ENCODE measurements at places on chromosomes 3 and 15.

DNA sequence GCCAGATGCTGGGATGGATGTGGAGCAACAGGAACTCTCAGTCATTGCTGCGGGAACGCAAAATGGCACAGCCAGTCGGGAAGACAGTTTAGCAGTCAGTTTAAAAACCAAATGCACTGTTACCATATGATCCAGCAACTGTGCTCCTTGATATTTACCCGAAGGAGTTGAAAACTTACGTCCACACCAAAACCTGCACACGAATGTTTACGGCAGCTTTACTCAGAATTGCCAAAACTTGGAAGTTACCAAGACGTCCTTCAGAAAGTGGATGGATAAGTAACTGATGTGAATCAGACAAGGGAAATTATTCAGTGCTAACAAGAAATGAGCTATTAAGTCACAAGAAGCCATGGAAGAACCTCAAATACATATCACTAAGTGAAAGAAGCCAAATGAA is 36.1 kb upstream of the SLC41A3 start:
- no peak overlapping the region for H3K4me3 ChIP-seq
- DNase-seq: no peak
- no peaks in the 10 kb centered on the region for H3K27me3 ChIP-seq
- peaks cover 12% of the 10 kb centered on the region for H3K36me3 ChIP-seq

DNA sequence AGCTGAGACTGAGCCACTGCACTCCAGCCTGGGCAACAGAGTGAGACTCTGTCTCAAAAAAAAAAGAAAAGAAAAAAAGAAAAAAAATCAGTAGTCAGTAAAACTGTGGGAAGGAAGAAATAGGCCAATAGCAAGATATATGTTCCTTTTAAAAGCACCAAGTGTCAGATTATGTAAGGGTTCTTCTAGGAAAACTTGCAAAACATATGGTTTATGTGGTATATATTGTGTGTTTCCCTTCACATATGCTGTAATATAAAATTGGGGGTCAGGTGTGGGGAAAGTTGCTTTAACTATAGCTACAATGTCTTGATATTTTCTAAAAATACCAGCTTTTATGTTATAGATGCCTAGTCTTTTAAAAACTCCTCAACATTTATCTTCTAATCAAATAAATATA is 64.6 kb downstream of the ESYT3 start:
- no peak for DNase-seq
- H3K36me3 ChIP-seq: peaks cover 33% of the 10 kb centered on the region
- H3K27me3 ChIP-seq: no peaks in the 10 kb centered on the region
- no peak overlapping the region for H3K27ac ChIP-seq
- no peaks in the 10 kb centered on the region for H3K4me1 ChIP-seq

GRCh38 chr3:3468596-3468995 is 289.1 kb upstream of the CRBN start:
- no peaks in the 10 kb centered on the region for H3K27me3 ChIP-seq
- no peak overlapping the region for H3K27ac ChIP-seq
- H3K4me3 ChIP-seq: no peak overlapping the region
- no peaks in the 10 kb centered on the region for H3K36me3 ChIP-seq

GRCh38 chr3:51943451-51944391 is 1.6 kb downstream of the PARP3 start:
- H3K27me3 ChIP-seq: no peaks in the 10 kb centered on the region
- no peaks in the 10 kb centered on the region for H3K36me3 ChIP-seq
- H3K4me1 ChIP-seq: no peaks in the 10 kb centered on the region
- H3K4me3 ChIP-seq: no peak overlapping the region
- peak overlapping the region; percentile 88 for H3K27ac ChIP-seq

DNA sequence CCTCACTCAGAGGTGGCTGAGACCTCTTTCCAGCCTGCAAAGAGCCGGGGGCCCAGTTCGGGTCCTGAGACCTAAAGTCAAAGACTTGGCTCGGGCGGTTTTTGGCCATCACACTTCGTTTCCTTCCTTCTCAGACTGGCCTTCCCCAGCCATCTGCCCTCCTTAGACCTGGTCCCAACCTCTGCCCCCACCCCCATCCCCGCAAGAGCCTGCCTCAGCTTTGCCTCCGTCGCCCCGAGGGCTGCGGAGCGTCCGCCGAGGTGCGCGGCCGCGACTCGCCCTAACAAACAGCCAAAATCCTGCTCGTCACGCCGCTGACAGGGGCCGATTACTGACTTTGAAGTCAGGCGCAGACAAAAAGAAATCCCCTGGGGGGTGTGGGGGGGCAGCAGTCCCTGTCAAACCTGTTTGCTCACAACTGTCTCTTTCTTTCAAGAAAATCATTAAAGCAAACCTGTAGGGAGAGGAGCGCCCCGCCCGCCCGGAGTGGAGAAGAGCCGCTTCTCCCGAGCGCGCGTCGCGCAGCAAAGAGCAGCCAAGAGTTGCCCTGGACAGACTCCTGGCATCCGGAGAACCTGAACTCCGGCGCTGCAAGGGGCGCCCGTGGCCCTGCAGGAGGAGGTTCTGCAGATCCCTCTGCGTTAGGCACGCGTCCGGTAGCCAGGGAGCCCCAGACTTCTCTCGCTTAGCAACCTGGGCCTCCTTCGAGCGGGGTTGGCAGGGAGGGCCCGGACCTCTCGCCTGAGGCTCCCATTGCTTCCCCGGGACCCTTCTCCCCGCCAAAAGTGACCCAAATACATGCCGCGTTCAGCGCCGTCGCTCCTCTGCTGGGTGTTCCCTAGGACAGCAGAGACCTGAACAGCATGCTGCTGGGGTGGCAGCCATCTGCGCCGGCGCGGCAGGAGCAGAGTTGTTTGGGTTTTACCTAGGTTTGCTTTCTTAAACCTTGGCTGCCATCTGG is 4.5 kb downstream of the SOX14 start:
- no peaks in the 10 kb centered on the region for H3K36me3 ChIP-seq
- no peaks in the 10 kb centered on the region for H3K27me3 ChIP-seq
- H3K4me3 ChIP-seq: peak overlapping the region; percentile 46
- peaks cover 59% of the 10 kb centered on the region for H3K4me1 ChIP-seq
- DNase-seq: no peak

DNA sequence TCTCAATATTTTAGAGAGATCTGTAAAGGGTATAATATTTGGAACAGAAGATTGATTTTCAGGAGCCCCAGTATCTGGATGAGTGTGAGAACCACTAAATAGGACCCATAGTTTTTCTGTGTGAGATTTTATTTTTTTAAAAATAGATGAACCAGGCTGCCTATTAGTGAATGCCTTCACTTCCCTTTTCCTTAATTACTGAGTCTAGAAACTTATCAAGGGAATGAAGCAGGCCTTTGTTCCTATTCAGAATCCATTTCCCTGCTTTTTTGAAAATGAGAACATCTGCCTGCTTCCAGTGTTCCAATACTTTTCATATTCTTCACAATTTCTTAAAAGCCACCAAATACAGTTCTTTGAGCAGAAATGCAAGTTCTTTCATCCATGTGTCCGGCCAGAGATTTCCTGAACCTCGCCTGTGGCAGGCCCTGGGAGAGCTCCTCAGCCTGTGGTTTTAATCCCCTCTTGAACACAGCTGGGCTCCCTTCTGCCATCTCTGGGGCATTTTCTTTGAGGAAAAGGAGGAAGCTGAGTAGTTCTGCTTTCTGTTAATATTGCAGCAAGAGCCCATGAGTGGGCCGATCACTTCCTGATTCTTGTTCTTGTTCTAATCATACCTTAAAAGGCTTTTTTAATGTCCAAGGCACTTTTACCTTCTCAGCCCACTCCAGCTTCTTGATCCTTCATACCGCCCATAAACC is 4.7 kb downstream of the EHD4 start:
- H3K4me3 ChIP-seq: no peak overlapping the region
- DNase-seq: peak; percentile 67
- H3K27ac ChIP-seq: peak overlapping the region; percentile 97
- H3K36me3 ChIP-seq: no peaks in the 10 kb centered on the region
- H3K4me1 ChIP-seq: no peaks in the 10 kb centered on the region

- no peaks in the 10 kb centered on the region for H3K36me3 ChIP-seq
- DNase-seq: no peak
- no peak overlapping the region for H3K4me3 ChIP-seq
- peaks cover 9% of the 10 kb centered on the region for H3K4me1 ChIP-seq
Observed at GRCh38 chr15:61200626-61201025, 28.5 kb downstream of the RORA start.

DNA sequence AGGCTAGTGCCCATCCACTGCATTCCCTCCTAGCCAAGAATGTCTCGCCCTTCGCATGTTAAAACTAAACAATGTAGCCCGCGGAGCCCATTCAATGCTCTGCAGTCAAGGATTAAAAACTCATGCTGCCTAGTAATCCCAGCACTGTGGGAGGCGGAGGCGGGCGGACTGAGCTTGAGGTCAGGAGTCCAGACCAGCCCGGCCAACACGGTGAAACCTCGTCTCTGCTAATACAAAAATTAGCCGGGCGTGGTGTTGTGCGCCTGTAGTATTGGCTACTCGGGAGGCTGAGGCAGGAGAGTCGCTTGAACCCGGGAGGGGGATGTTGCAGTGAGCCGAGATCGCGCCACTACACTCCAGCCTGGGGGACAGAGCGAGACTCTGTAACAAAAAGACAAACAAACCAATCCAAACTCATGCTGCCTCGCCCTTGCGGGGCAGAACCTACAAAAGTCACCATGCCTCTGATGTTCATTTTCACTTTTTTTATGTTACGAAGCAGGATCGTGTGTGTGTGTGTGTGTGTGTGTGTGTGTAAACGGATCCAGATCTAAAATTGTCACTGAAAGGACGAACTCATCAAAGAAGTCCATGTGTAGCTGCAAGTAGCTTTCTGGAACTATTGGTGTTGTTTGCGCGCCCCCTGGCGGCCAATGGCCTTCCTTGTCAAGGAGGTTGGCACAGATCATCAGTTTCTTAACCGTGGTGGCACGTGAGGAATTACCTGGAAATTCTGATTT is 54.8 kb upstream of the SPESP1 start:
- peak; percentile 93 for DNase-seq
- H3K27me3 ChIP-seq: peaks cover 16% of the 10 kb centered on the region
- no peaks in the 10 kb centered on the region for H3K4me1 ChIP-seq
- no peak overlapping the region for H3K27ac ChIP-seq
- H3K36me3 ChIP-seq: no peaks in the 10 kb centered on the region
- H3K4me3 ChIP-seq: peak overlapping the region; percentile 49

DNA sequence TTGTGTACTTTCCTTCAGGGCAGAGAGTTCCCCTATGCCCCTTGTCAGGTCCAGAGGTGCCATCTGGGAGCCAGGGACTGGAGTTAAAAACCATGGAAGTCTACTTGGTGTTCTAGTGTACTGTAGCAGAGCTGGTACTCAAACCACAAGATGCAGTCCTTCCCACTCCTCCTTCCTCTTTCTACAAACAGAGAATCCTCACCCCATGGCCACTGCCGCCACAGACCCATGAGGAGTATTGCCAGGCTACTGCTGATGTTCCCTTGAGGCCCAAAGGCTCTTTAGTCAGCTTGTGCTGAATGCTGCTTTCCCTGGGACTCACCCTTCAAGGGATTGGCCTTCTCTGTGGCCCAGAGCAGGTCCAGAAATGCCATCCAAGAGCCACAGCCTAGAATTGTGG is 229.2 kb upstream of the ZPLD1 start:
- H3K4me1 ChIP-seq: peaks cover 16% of the 10 kb centered on the region
- H3K36me3 ChIP-seq: no peaks in the 10 kb centered on the region
- DNase-seq: no peak
- H3K27ac ChIP-seq: peak overlapping the region; percentile 78

DNA sequence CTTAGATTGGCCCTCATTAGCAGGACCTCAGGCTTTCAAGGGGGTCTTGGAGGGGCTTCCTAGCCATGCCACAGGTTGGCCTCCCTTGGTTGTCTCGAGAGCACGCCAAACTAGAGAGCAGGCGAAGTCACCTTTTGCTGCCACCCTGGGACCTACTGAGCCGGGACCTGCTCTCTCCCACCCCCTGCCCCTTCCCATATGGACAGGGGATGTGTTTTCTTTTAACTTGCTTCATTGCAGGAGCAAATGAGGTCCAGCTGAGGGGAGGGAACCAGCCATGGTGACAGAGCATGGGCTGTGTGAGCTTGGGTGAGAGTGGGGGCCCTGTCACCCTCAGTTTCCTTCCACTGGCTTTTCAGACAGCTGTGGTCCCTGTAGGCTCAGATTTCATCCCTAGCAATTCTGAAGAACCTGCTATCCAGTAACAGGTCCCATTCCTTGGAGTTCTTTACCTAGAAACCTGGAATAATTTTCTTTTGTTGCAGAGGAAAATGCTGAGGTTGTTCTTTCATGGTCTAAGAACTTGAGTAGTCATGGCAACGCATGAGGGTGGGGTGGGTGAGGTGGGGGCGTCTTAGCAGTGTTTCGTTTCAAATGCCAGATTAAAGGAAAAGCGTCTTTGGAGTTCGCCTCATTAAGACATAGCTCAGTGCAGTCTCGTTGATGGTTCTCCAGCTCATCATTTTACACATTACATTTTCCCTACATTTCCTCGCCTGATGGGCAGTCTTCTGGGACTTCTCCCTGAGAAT is 20.1 kb upstream of the MAGEF1 start:
- H3K36me3 ChIP-seq: no peaks in the 10 kb centered on the region
- H3K4me1 ChIP-seq: no peaks in the 10 kb centered on the region

- peak overlapping the region; percentile 75 for H3K27ac ChIP-seq
- no peaks in the 10 kb centered on the region for H3K27me3 ChIP-seq
- H3K4me3 ChIP-seq: no peak overlapping the region
- peaks cover 82% of the 10 kb centered on the region for H3K4me1 ChIP-seq
- no peaks in the 10 kb centered on the region for H3K36me3 ChIP-seq
- DNase-seq: no peak
Observed at GRCh38 chr3:49484471-49484870, 14.4 kb downstream of the DAG1 start.

- DNase-seq: peak; percentile 77
- no peaks in the 10 kb centered on the region for H3K27me3 ChIP-seq
- no peaks in the 10 kb centered on the region for H3K4me1 ChIP-seq
- H3K36me3 ChIP-seq: no peaks in the 10 kb centered on the region
- peak within 1 kb of the TSS; percentile 75 for H3K4me3 ChIP-seq
Observed at GRCh38 chr15:65530318-65531111, at the start of gene HACD3. Gene HACD3 (plus strand): TSS chr15:65530463. CDS start chr15:65530632, 169 bp downstream.

DNA sequence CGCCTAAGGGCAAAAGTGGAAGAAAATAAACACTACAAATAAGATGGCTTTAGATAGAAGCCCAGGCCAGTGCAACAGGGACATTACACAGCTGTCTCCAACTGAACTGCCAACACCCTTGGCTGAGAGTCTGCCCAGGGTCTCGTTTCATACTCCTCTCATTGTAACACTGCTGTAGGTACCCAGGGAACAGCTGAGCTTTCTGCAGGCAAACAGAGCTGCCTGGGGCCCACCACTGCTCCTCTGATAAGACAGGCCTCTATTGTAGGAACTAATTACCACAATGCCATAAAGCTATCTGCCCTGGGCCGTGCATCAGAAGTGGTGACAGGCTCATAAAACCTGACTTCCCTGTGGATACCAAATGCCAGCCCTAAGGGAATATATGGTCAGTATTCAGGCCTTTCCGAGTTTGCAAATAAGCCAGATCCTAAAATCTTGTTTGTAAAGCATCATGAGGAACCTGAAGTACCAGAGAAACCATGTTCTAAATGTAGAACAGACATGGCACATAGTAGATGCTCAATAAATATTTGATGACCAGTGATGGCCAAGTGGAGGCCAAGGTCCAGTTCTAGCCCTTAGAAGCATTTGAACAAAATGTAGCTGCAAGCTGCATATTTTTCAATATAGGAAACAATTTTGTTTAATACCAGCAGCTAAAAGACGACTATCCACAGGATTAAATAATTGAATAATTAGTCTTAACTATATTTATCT is 84.3 kb upstream of the NEO1 start:
- H3K27me3 ChIP-seq: no peaks in the 10 kb centered on the region
- no peak overlapping the region for H3K27ac ChIP-seq
- H3K4me1 ChIP-seq: peaks cover 17% of the 10 kb centered on the region
- H3K36me3 ChIP-seq: no peaks in the 10 kb centered on the region

- no peak overlapping the region for H3K4me3 ChIP-seq
- H3K27me3 ChIP-seq: no peaks in the 10 kb centered on the region
- H3K36me3 ChIP-seq: peaks cover 26% of the 10 kb centered on the region
Observed at GRCh38 chr3:191356631-191357439, 26.5 kb upstream of the UTS2B start.

Measured in tibial artery (tissue), 4 donors.